CD4-positive, alpha-beta T cell treated with Interleukin-6 for 4 hours (primary cell): ENCODE measurements at places on chromosomes 3 and 15.

- DNase-seq, result no peak
Measured at GRCh38 chr15:78421238-78421965, 16.6 kb upstream of the IREB2 start.

DNA sequence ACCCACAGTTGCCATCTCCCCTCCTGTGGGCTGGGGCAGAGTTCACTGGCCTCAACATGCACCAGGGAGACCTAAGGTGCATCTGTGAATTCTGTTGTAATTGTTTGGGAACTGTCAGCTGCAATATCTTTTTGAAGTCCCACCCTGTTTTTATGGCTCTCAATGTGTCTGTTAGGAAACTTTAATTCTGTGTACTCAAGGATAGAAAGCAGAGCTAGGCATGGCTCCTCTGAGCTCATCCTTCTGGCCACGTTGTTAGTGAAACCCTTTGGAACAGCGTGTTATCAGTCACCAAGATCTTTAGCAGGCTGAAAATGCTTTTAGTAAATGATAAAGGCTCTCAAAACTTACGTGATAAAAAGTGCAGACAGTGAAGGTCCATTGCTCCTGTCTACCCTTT lies 33.6 kb upstream of the MTMR10 start:
- DNase-seq, result no peak

GRCh38 chr3:185519021-185519420 lies 20.2 kb upstream of the TMEM41A start:
- DNase-seq, result no peak

GRCh38 chr3:183192650-183193300 lies 30.2 kb upstream of the LAMP3 start:
- no peak for DNase-seq

- DNase-seq, result no peak
Measured at GRCh38 chr15:65008983-65009382, 19.3 kb upstream of the SPG21 start.

GRCh38 chr3:127674101-127674721 lies 1.5 kb downstream of the ABTB1 start:
- peak; percentile 34 for DNase-seq

DNA sequence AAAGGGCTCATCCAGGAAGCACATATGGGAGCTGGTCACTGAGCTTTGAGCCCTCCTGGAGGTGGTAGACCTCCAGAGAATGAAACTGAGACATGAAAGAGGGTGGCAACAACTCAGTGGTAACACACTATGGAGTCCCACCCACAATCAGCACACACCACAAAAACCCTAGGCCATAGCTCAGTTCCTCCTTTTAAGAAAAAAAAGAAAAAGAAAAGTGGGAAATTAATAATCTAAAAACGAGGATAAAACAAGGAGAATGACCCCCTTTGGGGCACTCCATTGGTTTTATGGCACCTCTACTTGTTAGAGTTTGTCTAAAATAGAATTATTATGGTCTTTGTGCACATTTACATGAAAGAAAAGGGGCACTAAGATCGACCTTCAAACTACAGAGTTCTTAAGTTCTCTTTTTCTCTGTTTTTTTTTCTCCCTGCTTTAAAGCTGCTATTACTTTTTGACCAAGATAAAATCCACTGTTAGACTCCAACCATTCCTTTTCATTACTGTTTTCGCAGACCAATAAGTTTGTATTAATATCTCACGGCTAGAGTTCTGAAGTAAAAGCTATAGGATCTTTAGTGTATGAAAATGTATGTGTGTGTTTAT lies 40.2 kb upstream of the ZBTB20 start:
- DNase-seq, result no peak

DNA sequence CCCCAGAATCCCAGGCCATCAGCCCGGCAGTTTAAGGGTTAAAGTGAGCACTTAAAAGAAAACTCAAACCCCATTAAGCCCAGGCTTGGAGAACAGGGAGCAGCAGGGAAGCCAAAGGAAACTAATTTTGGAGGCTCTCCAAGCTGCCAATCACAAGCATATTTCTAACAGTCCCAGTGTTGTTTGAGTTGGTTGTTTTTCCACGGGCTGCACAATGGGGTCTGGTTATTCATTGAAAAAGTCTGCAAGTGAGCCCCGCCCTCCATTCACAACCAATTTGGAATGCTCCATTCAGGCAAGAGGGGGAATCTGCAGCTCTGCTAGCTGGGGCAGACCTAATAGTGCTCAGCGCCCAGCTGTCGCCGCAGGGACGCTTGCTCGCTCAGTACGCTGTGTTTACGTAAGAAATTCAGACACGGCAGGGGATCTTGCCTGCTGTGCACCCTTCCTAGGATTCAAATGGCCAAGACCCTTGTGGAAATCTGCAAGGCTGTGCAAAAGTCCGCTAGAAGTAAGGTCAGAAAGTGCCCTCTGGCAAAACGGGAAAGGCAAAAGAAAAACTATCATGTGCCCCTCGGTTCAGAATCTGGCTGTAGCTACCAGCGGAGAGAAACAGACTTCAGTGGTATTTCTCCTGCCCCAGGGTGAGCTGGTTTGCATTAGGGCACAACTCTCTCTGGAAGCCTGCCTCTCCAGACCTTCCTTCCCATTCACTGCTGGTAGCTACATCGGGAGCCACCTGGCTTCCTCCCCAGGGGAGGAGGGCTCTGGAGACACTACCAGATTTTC lies 11.0 kb downstream of the ETV5 start:
- no peak for DNase-seq

DNA sequence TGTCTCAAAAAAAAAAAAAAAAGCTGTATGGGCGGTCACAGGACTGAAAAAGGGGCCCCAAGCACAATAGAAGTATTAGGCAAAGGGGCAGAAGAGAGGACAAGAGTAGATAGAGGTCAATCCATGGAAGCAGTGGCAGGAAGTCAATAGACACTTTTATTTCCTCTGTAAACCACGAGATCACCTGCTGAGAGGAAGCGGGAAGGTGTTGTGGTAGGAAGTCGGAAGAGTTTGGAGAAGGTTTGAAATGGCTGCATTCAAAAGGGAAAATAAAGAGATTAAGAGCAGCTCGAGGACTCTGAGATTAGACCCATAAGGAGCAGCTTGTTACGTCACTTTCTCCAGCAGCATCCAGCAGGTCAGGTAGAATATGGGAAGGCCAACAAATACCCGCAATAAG lies 14.2 kb upstream of the ZNF148 start:
- DNase-seq, result no peak

DNA sequence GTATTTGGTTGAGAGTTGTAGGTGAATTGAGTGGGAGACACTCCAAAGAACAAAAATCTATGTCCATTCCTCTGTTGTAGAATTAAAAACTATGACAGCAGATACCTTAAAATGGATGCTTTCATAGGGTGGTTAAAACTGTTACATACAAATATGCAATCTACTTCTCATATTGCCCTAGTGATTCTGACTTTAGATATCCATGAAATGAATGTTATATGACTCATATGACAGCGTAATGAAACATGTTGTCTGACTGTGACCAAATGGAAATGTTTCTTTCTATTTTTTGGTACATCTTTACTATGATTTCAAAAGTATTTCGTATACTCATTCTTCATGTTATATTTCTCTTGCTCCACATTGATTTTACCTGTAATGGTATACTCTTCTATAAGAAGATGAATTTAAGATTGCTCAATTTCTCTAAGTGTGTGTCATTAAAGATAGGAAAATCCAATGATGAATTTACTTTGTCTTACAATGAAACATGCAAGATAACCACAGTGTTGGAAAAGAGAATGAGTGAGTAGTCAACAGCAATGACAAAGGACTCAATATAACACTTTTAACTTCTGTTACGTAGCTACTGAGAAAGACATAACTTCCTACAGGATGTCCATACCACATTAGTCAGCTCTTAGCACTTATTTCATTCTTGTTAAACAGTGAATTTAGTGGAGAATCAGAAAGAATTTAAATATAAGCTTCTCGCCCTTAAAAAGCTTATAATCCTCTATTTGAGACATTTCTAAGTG lies 79.3 kb upstream of the LSAMP start:
- DNase-seq, result no peak

DNA sequence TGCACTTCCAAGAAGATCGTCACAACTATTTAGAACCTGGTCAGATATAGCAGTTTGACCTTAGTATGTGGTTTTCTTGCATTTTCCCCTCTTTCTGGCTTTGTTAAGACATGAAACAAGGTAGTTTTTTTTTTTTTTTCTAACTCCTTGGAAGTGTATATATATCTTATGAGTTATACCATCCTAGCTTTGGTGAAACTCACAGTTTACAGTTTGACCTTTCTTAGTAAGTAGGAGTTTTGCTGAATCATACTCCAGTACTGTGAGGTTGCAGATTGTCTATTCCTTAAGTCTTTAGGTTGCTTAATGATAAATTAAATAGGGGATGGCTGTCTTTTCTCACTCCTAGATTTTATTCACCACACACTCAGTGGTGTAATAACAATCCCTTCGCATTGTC lies 325.0 kb downstream of the RBMS3 start:
- DNase-seq, result no peak

- no peak for DNase-seq
Measured at GRCh38 chr15:98597666-98598065, 50.7 kb upstream of the IGF1R start.

DNA sequence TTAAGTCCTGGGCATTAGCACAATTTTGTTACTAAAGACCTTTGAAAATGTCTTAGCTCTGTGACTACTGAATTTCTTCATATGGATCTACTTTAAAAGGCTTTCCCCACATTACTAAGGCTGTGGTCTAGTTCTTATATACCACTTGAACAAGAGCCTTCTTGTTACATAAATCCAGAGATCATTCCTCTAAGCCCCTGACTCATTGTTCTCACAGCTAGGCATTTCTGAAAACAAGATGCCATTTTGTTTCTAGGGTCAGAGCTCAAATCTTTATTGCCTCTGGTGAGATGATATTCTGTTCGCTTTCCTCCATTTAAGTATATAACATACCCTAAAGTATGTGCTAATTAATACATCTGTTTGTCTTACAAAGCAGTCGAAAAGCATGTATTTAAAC lies 29.8 kb upstream of the LPP start:
- DNase-seq, result no peak

GRCh38 chr3:17645074-17645698 lies 97.2 kb downstream of the TBC1D5 start:
- peak; percentile 2 for DNase-seq

GRCh38 chr3:42655331-42655888 lies 1.9 kb downstream of the ZBTB47 start:
- peak; percentile 21 for DNase-seq

GRCh38 chr15:38073178-38073946 lies 138.9 kb downstream of the TMCO5A start:
- DNase-seq, result no peak

DNA sequence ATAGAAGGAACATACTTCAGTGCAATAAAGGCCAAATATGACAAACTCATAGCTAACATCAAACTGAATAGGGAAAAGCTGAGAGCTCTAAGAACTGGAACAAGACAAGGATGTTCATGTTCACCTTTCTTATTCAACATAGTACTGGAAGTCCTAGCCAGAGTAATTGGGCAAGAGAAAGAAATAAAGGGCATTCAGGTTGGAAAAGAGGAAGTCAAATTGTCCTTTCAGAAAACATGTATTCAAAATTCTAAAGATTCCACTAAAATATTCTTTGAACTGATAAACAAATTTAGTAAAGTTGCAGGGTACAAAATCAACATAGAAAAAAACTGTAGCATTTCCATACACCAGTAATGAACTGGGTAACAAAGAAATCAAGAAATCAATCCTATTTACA lies 12.2 kb upstream of the ZNF197 start:
- DNase-seq, result no peak

- DNase-seq, result no peak
Measured at GRCh38 chr15:59595434-59595915, 16.1 kb upstream of the GCNT3 start.

- peak; percentile 26 for DNase-seq
Measured at GRCh38 chr3:128572644-128573105, 77.9 kb downstream of the RPN1 start.

DNA sequence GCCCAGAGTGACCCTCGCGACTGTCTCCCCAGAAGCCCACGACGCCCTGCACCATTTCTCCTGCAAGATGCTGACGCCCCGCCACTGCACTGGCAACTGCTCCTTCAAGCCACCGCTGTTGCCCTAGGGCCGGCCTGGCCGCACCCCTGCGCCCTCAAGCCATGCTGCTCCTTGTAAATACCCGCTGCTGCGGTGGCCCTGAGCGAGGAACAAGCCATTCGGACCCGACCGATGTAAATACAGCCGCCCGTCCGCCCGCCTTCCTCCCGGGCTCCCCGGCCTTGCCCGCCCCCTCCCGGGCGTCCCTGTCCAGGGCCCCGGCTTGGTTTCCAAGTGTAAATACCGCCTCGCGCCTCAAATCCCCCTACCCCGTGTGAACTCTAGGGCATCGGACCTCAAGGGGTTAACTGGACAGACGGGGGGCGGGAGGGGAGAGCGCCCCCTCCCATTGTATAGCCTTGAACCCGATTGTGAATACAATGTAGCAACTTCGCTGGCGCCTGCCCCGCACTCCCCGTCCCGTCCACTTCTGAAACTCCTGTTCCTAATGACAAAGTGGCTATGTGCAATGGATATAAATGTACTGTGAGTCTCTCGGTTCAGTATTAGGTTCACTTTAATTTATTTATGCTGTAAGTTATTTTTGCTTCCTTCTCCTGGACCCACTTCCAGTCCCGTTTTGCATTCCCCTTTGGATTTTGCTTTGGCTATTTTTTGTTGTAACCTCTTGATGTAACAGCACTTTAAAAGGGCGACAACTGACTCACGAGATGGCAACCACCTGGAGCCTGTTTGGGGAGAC lies 5.9 kb downstream of the RNU6-1 start:
- peak; percentile 55 for DNase-seq
